Posterior cingulate gyrus (tissue), 11 donors: ENCODE measurements at places on chromosomes 5 and 9.

- DNase-seq: no peak
Measured at GRCh38 chr5:175681968-175682340, 24.1 kb downstream of the HRH2 start.

DNA sequence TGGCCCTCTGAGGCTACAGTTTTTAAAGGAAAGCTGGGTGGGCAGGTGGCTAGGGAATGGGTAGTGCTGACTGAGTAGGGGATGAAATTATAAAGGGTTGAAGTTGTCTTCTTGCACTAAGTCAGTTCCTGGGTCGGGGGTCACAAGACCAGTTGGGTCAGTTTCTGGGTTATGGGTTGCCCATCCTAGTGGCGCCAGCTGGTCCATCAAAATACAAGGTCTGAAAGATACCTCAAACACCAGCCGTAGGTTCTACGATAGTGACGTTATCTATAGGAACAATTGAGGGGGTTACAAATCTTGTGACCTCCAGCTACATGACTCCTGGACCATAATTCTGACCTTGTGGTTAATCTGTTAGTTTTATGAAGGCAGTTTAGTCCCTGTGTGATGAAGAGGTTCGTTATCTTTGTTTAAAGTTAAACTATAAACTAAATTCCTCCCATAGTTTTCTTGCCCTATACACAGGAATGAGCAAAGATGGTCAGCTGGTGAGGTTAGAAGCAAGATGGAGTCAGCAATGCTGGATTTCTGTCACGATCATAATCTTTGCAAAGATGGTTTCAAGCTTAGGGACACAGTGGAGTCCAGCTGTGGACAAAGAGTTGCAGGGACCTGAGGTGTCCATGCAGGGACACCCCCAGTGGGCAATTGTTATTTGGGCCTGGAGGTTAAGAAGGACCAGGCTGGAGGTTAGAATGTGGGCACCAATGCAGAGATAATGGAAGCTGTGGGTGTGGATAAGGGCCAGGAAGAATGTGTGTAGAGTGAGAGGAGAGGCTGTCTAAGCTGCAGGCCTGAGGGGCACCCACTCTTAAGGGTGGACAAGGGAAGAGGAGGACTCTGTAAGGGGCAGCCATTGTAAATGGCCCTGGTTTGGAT lies 14.0 kb upstream of the CREBRF start:
- DNase-seq: no peak

- DNase-seq: no peak
Measured at GRCh38 chr9:5575000-5575399, 53.9 kb upstream of the RIC1 start.

GRCh38 chr5:168301593-168302390 lies 10.3 kb downstream of the WWC1 start:
- DNase-seq: no peak

DNA sequence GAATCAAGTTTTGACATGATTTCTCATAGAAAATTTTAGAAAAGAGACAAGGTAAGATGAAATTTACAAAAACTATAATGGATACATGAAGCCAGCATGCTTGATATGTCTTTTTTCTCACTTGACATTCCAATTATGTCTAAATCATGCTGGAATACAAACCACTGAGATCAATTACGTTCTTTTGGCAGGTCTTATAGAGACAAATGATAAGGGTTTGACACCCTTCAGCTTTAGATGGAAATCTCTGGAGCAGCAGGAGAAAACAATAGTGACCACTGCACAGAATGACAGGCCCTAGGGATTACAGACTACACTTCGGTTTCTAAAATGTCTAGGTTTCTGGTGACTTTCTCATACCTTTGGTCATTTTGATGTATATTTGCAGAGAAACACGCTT lies 342.9 kb downstream of the TRPM3 start:
- DNase-seq: no peak

- peak; percentile 72 for DNase-seq
Measured at GRCh38 chr9:136823136-136824046, 15.6 kb downstream of the RABL6 start.

GRCh38 chr5:149774906-149775305 lies 44.8 kb downstream of the PPARGC1B start:
- no peak for DNase-seq

DNA sequence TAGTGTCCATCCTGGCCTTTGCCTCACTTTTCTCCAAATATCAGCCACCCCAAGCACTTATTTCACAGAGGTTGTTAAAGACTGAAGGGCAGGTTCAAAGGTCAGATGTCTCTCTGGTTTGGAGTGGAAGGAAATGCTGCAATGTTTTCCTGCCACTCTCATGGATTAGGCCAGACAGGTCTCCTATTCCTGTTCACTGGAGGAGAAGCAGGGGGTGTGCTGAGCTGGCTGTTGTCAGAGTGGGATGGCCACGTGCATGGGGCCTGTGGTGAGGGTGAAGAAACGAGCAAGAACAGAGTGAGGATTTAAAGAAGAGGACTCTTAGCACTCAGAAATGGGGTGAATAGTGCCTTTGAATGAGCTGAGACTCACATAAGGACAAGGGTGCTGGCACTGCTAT lies 6.7 kb downstream of the TMEM8B start:
- DNase-seq: no peak

GRCh38 chr9:113943112-113944009 lies 67.3 kb downstream of the ZNF618 start:
- no peak for DNase-seq

DNA sequence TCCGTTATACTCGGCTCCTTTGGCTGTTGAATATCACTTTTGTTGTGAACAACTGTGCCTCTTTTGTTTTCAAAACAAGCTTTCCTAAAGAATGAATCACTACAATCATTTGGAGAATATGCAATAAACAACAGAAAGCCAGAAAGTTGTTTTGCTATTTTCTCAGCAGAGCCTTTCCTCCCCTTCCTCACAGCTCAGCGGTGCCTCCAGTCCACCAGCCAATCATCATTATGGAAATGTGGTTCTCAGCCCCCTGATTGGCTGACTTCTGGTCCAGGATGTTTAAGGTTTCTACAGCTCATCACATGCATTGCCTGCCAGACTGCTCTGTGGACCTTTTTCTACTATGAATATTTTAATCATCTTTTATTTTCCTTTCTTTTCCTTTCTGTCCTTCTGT lies 9.1 kb upstream of the ZNF608 start:
- DNase-seq: no peak

- no peak for DNase-seq
Measured at GRCh38 chr9:130942679-130943078, 3.6 kb upstream of the FIBCD1 start.

GRCh38 chr5:66249920-66250319 lies 105.8 kb downstream of the SREK1 start:
- no peak for DNase-seq

DNA sequence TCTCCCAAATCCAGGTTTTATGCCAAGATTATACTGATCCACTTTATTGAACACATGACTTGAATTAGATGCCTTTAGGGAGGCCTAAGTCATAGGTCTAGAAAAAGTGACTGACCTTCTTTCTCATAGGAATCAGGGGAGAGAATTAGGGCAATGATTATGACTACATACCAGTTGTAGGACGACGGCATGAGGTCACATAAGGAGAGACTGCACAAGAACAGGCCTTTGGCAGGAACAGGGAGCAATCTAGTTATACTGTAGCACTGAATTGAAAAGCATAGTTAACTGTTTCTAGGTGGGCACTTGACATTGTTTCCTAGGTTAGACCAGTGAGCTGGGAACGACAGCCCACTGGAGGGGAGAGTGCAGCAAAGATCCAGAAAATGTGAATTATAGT lies 22.7 kb downstream of the CREBRF start:
- DNase-seq: no peak

DNA sequence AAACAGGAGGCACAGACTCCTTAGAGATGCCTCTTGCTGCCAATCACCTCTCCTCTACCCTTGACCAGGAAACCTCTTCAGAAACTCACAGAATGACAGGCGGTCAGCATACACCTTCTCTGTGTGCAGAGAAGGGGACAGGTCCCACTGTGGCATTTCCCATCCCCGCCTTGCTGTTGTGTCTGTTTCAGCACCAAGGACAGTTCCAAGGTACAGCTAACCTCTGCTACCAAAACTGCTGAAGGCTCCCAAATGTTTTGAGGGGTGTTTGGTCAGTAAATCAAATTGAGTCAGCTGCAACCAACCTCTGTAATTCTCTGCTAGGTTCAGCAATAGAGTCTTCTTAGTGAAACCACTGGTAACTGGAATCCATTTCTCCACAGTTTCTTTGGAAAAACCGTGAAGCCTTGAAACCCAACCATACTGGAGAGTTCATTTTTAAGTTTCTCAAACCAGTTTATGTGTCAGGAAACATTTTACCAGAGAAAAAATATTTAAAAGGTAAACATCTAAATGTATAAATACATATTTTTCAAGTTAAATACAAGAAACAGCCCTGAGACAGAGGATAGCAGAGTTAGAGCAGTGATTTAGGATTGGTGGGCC lies 122.0 kb downstream of the DRD1 start:
- no peak for DNase-seq

- DNase-seq: peak; percentile 17
Measured at GRCh38 chr5:78213799-78214198, 80.7 kb downstream of the AP3B1 start.

GRCh38 chr5:148060309-148060708 lies 3.5 kb upstream of the SPINK5 start:
- no peak for DNase-seq

DNA sequence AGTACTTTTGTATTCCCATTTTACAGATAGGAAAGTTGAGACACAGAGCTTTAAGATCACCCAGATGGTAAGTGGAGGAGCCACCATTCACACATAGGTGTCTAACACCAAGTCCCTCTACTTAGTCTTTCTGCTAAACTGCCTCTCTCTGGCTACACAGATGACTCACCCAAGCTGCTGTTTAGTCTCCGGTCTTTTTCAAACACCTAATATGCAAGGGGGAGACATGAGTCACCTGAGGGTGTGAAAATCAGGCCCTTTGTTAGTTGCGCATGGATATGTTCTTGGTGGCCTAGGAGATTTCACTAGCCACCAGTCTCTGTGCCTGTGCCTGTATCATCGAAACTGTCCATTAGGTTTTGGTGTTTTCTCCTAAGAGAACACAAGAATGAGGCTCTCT lies 117.8 kb downstream of the MAST4 start:
- DNase-seq: no peak

- DNase-seq: peak; percentile 88
Measured at GRCh38 chr9:35729700-35730485, 2.1 kb downstream of the TLN1 start.

- no peak for DNase-seq
Measured at GRCh38 chr9:136020671-136021070, 59.5 kb upstream of the UBAC1 start.

DNA sequence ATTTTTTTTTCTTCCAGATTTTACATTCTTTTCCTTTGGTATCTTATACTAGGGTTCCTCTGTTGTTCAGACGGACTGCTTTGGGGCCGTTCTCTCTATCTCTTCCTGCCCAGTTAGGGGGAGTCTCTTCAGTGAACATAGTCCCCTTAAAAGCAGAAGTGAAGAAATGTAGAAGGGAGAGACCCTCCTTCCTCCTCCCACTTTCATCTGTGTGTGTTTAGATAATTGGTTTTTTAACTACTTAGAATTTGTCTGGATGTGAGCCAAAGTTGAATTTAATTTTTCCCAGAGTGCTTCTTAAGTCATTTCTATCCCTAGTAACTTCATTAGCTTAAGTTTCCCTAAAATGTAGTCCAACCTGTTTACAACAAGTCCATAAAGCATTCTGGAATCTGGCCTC lies 167.5 kb downstream of the HACD4 start:
- DNase-seq: no peak

- DNase-seq: no peak
Measured at GRCh38 chr9:115945009-115945431, 208.6 kb upstream of the PAPPA start.

DNA sequence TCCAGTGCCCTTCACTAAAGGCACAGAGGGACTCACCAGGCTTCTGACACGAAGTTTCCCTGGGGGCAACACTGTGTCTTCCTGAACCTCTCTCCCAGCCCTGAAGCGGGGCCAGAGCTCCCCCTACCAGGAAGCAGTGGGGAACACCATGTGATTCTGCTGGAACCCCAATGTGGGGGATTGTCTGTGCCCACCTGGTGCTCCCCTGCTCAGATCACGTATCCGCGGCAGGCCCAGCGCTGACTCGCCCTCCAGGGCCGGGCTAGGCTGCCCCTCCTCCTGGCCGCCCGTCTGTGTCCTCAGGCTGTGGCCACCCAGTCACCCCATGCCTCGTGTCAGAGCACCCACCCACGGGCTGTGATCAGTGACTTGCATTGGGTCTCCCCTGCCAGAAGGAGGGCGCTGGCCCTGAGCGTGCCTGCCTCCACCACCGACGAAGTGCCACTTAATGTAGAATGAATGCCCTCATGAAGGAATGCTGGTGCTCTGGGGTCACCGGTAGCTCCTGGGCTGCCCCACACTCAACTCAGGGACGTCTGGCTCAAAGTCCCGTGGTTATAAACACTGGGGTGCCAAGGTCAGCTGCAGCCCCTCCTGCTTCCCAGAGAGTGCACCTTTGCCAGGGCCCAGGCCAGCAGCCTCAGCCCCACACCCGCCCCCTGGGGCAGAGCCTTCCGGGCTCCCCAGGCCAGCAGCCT lies 22.1 kb downstream of the SARDH start:
- DNase-seq: peak; percentile 35

DNA sequence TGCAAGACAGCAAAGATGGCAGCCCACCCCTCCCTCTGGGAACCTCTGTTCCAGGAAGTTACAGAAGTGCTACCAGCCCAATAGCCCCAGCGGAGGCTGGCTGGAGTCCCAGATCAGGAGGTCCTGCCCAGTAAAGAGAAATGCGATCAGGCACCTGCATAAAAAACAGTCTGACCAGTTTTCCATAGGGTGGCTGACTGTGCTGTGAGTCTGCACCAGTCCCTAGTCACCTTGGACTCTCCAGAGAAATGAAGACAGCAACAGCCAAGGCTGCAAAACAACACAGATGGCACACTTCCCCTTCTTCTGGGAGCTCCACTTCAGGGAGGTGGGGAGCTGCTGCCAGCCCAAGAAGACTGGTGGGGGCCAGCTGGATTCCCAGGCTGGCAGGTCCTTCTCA lies 265.5 kb upstream of the PCSK5 start:
- no peak for DNase-seq

GRCh38 chr9:9874270-9874669 lies 738.5 kb downstream of the PTPRD start:
- no peak for DNase-seq

GRCh38 chr5:167725741-167726140 lies 565.7 kb upstream of the WWC1 start:
- DNase-seq: no peak

- no peak for DNase-seq
Measured at GRCh38 chr5:141864371-141865370, 13.5 kb downstream of the PCDH1 start.

- DNase-seq: no peak
Measured at GRCh38 chr9:3403315-3403714, 122.5 kb downstream of the RFX3 start.

DNA sequence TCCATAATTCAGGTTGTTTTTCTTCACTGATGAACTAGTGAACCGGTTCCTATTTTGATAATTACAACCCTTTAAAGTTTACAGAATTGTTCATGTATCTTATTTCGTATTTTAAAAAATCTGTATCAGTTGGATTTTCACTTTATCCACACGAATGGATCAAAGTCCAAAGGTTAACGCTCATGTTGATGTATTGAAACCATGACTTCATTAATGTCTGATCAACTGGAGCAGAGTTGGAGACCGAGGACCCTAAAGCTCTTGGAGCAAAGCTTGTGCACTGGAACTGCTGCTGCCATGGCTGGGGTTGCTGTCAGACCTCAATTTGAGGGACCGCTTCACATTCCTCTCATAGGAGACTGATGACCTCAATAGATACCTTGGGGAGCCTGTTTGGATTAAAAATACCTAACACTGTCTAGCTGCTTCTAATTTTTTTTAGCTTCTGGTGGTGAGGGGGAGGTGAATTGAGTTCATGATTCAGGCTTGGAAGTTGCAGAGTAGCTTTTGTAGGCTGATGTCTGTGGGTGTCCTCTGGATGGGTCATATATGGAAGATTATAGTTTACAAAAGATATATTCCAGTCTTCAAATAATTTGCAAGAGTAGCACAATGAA lies 45.1 kb downstream of the KIAA1958 start:
- DNase-seq: no peak
